ENCODE measurements at places on chromosomes 2 and 18.

DNA sequence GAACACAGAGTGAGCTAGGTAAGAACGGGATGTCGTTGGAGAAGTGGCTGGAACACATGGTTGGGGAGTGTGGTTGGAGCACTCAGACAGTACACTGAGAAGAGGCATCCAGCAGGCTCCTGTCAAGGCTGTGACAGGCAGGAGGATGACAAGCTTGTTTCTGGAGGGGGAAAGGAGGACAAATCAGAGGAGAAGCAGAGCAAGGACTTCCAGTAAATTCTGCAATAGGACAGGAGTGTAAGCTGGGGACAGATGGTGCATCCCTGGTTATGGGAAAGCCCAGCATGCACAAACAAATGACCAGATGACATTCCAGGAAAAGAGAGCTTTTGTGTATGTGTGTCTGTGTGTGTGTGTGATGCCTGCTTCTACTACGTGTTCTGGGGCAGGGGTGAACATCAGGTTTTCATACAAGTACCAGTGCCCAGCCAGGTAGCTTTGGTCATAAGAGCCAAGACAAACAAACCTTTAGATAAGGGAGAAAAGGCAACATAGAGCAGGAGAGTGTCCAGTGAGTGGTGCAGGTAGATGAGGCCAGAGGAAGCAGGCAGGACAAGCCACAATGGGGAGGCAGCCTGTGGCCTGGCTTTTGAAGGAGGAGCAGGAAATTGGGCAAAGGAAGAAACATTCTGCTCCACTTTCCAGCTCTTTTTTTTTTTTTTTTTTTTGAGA is 32.1 kb upstream of the MAPK4 start:
- DNase-seq = no peak

DNA sequence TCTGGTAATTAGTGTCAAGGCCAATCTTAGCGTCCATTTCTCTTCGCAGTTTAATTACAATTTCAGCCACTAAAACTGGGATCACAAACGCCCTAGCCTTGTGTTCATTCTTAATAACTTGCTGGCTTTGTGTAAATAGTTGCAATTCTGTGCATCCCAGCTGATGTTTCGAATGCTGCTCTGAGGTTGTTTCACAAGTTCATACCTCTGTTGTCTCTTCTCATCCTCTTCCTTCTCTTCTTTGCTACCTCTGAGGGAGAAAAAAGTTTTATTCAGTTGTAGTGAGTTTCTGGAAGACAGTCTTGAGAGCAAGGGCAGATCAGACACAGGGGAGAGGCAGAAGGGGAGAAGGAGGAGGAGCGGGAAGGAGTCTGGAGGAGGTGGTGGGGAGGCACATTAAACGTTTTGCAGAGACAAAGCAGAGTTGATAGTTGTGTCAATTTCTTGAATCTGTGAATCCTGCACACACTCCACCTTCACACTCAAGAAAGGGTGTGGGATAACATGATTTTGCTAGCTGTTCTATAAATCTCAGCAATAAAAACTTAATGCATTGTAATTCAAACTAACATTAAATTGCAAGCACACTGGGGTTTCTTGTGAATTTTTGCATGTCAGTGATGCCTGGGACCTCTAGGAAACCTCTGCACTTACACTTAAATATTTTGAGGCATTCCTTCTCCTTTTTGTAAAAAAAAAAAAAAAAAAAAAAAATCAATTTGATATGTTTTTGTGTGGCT is 6.8 kb downstream of the MEIS1 start:
- no peak for DNase-seq

GRCh38 chr18:61132031-61132430 is 201.2 kb upstream of the CDH20 start:
- DNase-seq = no peak

GRCh38 chr2:123917241-123917640 is 107.8 kb upstream of the CNTNAP5 start:
- no peak for DNase-seq

- DNase-seq = no peak
Observed at GRCh38 chr18:63757541-63757940, 17.7 kb upstream of the SERPINB7 start.

GRCh38 chr18:3281456-3282400 is 19.8 kb downstream of the MYL12B start:
- peak; percentile 80 for DNase-seq

- DNase-seq = no peak
Observed at GRCh38 chr2:164182116-164182627, 439.1 kb downstream of the GRB14 start.

- DNase-seq = no peak
Observed at GRCh38 chr2:101112772-101113157, 38.4 kb downstream of the TBC1D8 start.

DNA sequence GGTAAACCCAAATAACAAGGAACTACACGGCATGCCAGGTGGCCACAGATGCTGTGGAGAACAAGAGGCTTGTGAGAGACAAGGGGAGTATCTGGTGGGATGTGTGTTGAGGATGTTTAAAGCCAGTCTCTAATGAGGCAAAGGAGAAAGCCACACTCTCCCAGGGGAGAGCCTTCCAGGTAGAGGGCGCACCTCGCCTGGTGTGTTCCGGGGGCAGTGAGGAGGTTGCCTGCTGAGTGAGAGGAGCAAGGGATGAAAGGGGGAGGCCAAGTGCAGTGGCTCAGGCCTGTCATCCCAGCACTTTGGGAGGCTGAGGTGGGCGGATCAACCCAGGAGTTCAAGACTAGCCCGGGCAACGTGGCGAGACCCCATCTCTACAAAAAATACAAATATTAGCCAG is 16.2 kb downstream of the SAG start:
- DNase-seq = no peak

All from HFFc6 (cell line).